ENCODE measurements at places on chromosomes 16 and 17.
A peak's percentile ranks its signal among the peaks of the same experiment; 100 is the strongest.

GRCh38 chr17:78818152-78818846, 22.3 kb downstream of the USP36 start:
- no peak for DNase-seq

GRCh38 chr16:47920709-47921108, 235.1 kb downstream of the ABCC12 start:
- DNase-seq: no peak

- DNase-seq: no peak
These were observed 322.8 kb upstream of the ASIC2 start for GRCh38 chr17:33615861-33616260.

GRCh38 chr16:69754143-69754468, 620 bp downstream of the NOB1 start:
- no peak for DNase-seq

- no peak for DNase-seq
These were observed 418.3 kb downstream of the NPIPA7 start for GRCh38 chr16:16797239-16797638.

DNA sequence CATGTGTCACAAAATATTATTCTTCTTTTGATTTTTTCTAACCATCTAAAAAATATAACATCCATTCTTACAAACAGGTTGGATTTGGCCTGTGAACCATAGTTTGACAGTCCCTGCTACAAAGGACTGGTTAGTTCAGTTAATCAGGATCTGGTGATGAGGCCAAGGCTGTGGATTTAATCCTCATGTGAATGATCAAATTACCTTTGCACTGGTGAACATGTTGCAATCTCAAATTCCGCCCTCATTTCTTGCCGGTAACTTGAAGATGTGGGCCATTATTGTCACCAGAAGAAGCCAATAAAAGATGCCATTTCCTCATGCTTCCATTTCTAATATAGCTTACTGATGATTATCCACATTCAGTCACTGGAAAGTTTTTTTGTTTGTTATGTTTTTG, 35.3 kb upstream of the YPEL2 start:
- no peak for DNase-seq

DNA sequence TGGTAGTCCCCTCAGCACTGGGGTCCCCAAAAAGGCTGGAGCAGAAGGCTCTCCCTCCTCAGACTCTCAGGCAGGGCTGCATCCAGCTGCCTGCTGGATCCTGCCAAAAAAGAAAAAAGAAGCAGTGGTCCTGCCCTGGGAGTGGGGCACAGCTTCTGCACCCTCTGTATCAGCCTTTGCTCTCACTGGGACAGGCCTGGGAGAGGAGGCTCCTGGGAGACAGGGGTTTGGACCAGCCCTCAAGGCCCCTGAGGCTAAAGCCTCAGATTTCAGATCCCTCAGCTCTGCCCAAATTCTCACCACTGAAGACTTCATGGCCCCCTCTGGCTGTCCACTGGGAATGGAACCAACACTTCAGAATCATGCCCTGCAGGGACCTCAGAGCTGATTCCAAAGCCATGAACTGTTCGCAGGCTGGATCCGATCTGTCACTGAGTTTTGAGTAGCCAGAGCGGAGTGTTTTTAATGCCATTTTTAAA, 96.9 kb downstream of the C16orf78 start:
- DNase-seq: no peak

GRCh38 chr17:63946440-63947363, 14.6 kb upstream of the CD79B start:
- DNase-seq: peak; percentile 90

GRCh38 chr16:80023865-80024264, 423.3 kb upstream of the MAF start:
- DNase-seq: no peak

DNA sequence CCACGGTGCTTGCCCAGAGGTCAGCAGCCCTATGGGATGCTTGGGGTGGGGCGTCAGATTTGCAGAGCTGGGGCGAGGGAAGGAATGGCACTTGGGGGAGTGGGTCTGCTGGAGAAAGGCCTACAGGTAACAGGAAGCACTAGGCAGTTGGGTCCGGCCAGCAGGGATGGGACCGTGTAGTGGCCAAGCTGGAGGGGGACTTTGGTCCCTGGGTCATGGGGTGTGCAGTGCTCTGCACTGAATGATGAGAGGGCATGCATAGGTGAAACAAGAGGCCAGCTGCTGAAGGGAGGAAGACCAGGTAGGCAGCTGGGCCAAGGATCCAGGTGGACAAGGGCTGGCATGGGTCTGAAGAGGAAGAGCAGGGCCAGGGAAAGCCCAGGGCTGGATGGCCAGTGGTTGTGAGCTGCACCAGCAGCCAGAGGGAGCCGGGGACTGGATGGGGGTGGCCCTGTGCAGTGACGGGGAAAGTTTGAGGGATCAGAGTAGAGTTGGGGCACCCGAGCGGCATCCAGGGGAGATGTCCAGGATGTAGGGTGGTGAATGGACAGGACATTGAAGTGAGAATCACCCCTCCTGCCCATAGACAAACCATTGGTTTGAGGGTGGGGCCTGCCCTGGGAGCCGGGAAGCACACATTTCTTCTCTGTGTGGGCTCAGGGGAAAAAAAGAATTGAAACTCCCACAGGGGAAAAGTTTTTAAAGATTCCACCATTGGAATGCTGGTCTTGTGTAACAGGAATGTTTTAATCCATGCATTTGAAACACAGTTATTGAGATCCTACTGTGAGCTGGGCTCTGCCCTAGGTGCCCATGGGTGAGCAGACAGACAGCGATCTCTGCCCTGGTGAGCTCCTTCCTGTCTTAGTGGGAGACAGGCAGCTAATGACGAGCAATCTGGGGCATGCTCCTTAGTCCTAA, 25.1 kb downstream of the RAI1 start:
- no peak for DNase-seq

DNA sequence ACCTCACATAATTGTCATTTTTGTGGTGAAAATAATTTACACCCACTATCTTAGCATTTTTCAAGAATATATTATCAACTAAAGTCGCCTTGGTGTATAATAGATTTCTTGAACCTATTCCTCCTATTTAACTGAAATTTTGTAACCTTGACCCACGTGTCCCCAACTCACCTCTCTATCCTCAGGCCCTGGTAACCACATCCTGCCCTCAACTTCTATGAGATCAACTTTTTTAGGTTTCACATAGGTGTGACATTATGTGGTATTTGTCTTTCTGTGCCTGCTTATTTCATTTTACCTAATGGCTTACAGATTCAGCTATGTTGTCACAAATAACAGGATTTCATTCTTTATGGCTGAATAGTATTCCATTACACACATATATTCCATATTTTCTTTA, 73.0 kb upstream of the CNTNAP4 start:
- DNase-seq: no peak

DNA sequence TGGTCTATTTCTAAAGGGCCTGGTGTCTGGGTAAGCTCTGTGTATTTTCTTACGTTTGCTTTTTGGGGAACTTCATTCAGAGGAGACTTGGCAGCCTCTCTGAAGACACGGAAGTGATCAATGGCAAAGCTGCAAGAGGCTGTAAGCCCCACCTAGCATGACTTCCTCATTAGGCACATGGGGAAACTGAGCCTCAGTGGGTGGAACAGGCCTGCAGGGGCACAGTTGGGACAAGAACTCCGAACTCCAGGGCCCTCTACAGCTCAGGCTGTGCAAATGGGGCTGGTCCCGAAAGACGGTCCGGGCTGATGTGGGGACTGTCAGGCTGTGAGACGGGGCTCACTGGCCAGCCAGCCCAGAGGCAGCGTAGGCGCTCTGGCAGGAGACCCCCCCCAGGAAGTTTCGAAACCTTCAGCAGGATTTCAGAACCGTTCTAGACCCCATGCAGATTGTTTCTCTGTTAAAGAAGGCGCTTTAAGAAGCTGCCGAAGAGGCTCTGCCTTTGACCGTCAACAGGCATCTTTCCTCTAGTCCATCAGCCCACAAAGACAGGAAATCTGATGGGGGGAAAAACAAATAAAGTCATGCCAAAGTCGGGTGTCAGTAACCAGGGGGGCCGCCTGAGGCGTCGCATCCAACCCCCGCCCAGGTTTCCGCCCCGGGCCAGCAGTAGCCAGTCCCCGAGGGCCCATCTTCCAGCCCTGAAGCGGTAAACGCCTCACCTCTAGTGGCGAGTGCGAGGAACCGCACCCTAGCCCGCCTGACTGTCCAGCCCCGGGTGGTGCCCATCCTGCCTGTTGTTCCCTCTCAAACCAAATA, 79.8 kb upstream of the TBC1D3K start:
- DNase-seq: peak; percentile 70

GRCh38 chr17:44219108-44219615, 313 bp downstream of the UBTF start:
- peak; percentile 73 for DNase-seq

- DNase-seq: no peak
These were observed 2.8 kb downstream of the MARVELD3 start for GRCh38 chr16:71628810-71629209.

DNA sequence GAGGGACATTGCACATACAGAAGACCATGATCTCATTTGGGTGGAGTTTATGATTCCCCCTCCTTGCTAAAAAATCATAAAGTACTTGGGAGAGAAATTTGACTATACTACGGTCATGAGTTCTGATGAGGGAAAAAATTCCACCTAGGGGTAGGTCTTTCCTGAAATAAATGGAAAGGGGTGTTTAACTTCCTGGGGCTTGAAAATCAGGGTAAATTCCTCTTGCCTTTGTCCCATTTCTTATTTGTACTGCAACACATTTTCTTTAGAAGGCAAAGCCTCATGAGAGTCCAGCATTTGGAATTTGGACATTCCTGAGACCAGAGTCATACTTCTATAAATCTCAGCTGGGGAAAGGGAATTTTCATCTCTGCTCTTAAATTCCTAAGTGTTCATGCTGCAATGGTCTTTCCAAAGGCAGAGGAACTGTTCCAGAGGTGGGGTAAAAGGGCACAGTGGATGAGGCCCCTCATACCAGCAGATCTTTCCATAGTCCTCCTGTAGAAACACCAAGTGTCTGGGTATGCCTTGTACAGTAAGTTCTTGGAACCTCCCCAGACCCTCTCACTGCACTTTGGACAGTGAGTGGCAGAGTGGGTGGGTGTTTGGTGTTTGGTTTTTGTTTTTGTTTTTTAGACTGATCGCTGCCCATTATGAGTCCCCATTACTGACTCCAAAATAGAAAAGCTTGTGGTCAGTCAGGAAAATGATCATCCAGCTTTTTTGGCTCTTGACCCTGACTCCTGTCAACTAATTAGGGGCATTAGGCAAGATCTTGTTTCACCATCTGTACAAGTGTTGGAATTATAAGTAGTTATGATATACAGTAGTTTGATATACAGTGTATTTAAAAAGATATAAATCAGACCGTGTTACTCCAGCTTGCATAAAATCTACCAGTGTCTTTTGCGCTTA, 6.0 kb downstream of the LYRM1 start:
- no peak for DNase-seq

DNA sequence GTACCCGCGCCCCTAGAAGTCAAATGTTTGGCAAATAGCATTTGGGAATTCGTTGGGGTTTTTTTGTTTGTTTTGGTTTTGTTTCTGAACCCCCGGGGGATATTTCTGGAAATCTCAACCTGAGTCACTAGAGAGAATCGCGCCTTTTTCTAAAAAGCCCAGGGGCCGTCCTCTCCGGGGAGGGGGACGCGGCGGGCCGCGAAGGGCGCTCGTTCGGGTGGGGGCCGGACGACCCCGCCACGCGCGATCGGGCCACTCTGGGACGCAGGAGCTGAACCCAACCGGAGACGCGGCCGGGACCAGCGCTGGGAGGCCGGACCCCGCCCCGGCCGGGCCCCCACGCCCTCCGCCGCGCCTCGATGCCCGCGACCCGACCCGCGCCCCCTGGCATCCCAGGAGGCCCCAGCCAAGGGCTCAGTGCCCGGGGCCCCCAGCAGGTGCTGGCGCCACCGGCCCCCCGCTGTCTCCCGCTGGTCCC, 302 bp downstream of the LITAF start:
- DNase-seq: no peak

DNA sequence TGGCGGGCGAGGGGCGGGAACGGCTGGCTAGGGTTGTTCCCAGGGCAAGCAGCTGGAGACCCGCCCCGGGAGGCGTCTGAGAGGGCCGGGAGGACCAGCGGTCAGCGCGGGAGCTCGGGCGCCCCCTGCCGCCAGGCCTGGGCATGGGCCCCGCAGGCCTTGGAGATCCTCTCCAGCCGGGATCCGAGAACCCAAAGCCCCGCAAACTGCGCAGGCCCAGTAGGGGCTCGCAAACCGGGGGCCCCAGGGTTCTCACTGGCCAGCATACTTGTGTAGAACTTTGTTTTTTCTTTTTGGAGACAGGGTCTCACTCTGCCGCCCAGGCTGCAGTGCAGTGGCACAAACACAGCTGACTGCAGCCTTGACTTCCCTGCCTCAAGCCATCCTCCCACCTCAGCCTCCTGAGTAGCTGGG, 20.8 kb upstream of the ZNF423 start:
- peak; percentile 96 for DNase-seq

DNA sequence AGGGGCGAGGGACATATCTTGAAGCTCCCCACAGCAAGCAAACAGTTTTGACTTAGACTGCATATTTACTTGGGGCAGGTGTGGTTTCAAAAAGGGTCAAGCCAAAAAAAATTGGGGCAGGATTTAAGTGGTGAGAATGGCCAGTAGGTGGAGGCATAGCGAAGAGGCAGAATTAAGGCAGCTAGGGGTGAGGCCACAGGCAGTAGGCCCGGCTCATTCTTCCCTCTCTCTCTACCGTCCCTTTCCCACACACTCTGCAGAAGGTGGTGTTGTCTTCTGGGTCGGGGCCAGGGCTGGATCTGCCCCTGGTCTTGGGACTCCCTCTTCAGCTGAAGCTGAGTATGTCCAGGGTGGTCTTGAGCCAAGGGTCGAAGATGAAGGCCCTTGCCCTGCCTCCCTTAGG, 2.6 kb downstream of the SHBG start:
- DNase-seq: peak; percentile 68

DNA sequence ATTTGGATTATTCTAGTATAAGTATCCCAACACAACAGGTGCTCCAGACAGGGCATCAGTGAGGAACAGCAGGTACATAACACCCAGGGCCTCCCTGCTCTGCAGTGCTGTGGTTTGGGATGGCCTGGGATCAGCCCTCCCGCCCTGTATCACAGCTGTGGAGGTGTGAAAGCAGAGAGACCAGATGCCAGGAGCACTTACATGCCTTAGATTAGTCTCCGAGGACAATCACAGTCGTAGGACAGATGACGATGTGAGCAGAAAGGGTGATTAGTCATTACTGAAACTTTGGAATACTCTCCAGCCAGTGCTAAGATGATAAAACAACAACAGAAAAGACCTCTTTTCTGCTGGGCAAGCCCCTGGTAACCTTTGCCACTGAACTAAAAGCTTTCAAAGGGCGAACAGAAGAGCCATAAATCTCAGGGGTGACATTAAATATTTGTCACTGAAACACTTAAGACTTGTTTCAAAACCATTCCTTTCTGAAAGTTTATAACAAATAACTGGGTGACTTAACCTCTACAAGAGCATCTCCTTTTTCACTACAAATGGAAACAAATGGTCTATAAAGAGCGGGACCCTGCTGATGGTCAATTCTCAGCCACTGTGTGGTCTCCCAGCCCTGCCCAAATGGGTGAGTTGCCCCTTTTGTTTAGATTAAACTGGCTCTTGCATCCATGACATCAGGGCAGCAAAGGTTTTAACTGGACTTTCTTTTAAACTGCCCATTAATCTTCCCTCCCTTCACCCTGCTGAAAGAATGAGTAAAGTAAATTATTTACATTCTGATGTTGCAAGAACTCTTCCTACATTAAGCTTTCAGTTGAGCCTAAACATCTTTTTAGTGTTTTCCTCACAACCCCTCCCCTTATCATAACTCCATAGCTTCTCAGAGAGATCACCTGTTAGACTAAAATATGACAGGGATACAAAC, 183.1 kb upstream of the COX10 start:
- no peak for DNase-seq

All from HEK293T (cell line).